ENCODE measurements at places on chromosomes 4 and X.
A peak's percentile ranks its signal among the peaks of the same experiment; 100 is the strongest.

DNA sequence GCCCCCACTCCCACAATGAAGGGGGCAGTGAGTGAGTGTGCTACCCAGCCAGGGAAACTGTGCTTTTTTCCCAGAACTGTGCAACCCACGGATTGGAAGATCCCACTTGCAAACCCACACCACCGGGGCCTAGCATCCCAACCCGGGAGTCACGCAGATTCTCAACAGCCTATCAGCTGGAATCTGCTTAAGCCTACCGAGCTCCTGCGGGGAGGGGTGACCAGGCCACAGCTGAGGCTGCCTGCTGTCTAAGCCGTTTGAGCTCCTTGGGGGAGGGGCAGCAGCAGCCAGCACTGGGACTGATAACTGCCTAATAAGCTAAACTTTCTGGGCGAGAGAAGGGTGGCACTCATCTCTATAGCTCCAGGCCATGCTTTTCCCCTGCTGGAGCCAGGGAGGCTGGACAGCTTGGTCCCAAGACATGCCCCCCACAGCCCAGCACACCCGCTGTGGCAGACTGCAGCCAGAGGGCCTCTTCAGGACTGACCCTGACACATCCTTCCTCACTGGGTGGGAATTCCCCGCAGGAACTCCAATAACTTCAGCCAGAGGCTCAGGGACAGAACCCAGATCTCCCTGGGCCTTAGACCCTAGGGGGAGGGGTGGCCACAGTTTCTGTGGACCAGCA lies 161.3 kb upstream of the MAGEB18 start:
- DNase-seq: no peak

GRCh38 chr4:174135936-174136406 lies 147.5 kb downstream of the FBXO8 start:
- DNase-seq: peak; percentile 77

DNA sequence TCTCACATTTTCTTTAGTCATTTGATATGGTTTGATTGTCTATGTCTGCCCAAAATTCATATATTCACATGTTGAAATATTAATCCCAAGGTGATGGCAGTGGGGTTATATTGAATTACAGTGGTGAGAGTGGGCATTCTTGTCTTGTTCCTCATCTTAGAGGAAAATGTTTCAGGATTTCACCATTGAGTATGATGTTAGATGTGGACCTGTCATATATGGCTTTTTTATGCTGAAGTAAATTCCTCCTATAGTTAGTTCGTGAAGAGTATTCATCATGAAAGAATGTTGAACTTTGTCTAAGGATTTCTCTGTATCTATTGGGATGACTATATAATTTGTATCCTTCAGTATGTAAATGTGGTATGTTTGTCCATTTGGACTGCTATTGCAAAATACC lies 512.3 kb upstream of the EPHA5 start:
- no peak for DNase-seq

DNA sequence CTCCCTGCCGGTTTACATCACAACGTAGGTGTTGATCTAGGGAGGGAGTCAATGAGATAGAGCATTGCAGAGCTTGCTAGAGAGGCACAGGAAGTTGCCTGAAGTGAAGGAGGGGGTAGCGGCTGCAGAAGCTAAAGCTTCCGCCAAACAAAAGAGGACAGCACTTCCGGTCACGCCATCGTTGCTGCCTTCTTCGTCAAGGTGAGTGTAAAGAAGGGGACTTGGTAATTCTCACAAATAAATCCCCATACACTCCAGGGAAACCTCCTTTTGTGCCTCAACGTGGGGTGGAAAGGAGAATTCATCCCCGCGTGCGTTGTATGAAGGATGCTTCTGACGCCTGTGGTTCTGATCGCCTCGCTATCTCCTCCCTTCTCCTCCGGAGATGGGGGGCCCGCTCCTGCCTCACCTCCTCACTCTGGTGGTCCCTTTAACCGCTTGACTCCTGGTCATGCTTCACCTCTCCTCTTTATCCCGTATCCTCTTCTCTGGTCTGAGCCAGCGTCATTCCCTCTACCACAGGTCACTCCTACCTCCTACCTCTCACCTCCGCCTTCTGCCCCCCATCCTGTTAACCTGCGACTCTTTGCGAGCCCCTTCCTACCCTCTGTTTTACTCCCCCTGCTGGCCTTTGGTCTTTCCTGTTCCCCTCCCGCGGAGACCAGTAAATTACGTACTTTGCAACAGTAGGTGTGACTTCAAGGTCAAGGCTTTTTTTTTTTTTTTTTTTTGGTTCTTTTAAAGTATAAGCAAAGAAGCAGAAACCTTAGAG lies 59.9 kb downstream of the GSPT2 start:
- DNase-seq: peak; percentile 56

DNA sequence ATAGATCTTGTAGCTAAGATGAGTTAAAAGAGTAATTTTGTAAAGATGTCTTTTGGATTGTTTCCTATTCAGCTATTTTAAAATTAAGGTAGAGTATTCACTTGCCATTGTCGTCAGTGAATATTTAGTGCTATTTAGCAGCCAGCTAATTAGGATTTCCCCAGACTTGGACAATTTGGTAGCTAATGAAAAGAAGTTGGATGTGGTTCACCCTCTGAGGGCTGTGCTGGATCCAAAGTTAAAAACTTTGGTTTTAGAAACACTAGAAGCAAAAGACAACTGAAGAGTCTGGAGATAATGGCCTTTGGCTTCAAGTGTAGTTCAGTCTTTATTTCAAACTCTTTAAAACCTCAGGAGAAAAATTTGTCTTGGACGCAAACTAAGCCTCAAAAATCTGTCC lies 41.3 kb downstream of the ATG4A start:
- DNase-seq: no peak

DNA sequence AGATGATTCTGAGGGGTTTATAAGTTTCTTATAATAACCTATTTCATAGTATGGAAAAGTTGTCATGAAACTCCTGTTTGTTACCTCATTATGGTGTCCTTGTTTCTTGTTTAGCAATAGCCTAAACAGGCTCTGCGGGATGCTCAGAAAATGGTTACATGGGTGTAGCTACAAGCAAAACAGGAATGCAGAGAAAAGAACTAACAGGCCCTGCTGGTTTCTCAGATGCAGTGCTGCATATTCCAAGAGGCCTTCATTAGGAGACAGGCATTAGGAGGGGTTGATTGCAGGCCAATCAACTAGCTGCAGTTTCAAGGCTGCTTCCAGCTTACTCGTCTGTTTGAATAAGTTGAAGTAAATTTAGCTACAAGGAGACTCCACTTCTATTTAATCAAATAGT lies 37.6 kb upstream of the HPGD start:
- DNase-seq: no peak

GRCh38 chr4:41214136-41214824 lies at the start of gene APBB2:
Gene APBB2, minus strand, starts transcription at chr4:41214542. Its CDS starts 181,288 bp downstream, at chr4:41033254.
- DNase-seq: peak; percentile 98

GRCh38 chrX:39886282-39886681 lies 211.5 kb downstream of the BCOR start:
- no peak for DNase-seq

DNA sequence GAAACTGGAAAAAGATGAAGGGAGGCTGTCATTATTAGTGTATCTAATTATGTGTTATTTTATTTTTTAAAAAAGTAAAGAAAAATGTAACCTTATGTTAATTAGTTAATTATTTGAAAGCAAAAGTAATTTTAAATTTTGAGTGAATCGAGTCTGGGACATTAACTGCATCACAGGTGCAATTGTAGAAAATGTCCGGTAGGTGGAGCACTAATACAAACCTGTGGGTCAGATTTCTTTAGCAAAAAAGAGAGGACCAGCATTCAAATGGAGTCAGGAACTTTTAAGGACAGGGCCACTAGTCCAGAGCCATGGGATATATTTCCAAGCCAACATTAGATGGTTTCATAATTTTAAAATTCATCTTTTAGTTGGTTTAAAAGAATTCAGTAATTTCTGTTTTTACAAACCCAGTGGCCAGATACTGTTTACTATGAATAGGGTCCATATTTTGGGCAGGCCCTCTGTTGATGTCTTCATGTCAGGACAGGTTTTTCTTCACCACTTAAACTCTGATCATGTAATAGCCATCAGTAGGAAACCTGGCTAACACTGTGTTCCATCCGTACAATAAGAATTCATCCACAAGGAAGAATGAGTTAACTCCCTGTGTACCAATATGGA lies 27.2 kb downstream of the BST1 start:
- peak; percentile 64 for DNase-seq

DNA sequence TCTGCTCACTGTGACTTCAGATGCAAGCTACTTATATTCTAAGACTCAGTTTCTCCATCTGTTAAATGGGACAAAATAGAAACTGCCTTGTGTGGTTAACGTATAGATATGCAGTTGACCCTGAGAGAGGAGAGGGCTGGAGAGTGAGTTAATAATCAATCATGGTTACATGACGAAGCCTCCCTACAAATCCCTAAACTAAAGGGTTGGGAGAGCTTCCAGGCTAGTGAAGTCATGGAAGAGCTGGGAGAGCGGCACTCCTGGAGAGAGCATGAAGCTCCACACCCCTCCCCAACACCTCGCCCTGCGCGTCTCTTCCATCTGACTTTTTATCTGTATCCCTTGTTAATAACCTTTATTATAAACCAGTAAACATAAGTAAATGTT lies 138.5 kb upstream of the FAM9B start:
- DNase-seq: no peak

- DNase-seq: peak; percentile 75
Observed at GRCh38 chr4:113444386-113444785, 317.2 kb downstream of the CAMK2D start.

DNA sequence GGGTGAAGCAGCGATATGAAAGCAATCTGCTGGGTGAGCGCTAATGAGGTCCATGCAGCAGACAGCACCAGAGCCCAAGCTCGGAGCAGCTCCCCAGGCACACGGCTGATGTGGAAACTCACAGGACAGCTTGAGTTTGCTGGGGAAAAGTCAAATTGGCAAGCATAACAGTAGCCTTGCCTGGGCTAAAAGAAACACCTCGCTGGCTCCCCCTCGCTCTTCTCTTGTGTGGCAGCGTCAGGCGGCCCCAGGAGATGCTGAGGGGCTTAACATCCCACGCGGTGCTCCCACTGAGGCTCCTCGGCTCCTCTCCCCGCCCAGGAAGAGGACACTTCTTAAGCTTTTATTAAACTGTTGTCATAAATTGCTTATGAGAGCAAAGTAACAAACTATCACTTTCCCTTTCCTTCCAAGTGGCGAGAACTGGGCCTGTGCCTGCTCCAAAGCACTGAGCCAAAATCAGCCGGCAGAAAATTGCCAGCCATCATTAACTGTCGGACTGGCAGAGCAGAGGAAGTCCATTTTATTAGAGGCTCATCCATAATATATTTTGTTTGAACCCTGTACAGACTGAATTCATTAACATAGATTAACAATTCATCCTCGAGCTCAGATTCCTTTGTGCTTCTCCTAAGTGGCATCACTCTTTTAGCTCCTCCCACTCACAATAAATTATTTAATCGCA lies 111.4 kb downstream of the TSPAN5 start:
- DNase-seq: peak; percentile 79

- no peak for DNase-seq
Observed at GRCh38 chr4:151223465-151223864, 53.5 kb upstream of the PRSS48 start.

DNA sequence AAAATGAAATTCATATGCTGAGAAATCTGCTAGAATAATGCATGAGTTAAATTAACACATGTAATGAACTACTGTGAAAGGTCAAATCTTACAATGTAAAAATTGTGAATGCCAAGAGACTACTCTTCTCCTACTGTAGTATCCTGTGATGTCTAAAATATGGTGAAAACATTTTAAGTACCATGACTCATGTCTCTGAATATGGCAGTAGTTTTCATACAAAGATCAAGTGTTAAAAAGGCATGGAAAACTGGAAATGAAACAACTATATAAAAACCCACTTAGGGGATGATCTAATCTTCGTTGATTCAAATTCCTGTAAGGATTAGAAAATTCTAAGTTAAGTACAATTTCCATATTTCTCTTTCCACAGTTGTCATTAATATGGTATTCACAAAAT lies 221.3 kb downstream of the PPP3CA start:
- DNase-seq: peak; percentile 32

- peak; percentile 47 for DNase-seq
Observed at GRCh38 chr4:142547974-142548373, 298.1 kb downstream of the INPP4B start.

DNA sequence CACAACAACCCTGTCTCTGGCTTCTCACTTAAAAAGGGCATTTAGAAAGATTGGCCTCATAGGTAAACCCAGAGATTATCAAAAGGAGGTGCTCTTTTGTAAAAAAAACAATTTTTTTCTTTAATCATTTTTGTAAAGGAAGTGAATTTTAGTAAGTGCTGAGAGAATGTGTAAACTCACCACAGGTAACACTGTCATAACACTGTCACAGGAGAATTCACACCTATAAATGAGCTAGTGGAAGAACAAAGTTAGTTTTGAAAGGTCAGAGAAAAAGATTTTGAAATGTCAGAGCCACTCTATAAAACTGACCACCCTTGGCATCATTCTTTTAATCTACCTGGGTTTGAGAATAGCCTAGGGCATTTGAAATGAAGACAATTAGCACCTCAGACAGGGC lies 3.3 kb upstream of the SH2D1A start:
- no peak for DNase-seq

- no peak for DNase-seq
Observed at GRCh38 chr4:83335701-83336100, 1.1 kb upstream of the HPSE start.

DNA sequence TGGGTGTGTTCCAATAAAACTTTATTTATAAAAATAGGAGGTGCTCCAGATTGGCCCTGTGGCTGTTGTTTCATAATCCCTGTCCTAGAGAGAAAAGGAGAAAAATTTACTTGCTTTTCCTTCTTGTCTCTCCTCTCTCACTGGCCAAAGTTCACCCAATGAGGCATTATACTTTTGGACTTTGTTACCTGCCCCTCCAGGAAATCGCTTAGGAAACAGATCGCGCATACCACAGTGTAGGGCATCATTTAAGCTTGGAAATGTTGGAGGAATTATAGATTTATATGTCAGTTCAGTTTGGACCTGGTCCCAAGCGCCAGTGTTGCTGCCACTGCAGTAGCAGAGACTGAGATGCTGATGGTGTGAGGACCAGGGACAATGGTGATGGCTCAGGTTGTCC lies 337.6 kb upstream of the NR3C2 start:
- DNase-seq: no peak

DNA sequence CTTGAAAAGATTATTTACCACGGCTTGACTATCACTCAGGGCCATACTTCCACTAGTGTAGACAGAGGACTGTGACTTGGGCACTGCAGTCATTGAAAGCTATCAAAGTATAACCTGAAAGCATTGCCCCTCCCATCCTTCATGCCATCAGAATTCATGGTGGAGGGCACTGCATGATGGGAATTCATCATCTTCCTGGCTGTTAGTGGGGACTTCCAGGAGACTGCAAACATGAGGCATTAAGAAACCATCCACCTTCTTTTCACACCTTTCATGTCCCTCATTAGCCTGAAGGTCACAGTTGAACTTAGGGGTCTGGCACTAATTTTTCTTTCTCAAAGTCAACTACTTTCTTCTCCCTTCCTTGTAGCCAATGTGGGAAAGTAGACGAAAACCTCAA lies 25.8 kb downstream of the VSIG4 start:
- no peak for DNase-seq

GRCh38 chrX:146243041-146243440 lies 425.4 kb downstream of the SLITRK2 start:
- DNase-seq: no peak

DNA sequence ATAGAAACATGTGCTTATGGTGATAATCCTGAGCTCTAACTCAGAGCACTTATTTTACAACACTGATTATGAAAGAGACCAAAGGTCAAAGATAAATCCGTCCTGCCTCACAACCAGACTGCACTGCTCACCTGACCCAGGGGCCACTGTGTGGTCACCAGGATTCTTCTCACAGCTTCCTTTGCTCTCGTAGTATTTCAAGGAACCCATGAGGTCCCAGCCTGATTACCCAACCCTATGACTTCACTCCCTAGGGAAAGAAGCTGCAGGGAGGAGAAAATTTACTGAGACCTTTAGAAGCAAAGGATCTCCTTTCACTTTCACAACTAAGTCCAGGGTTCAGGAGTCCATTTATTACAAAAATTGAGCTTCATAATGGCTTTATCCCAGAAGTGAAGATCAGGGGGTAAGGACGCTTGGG lies 9.6 kb downstream of the SLC25A5 start:
- peak; percentile 99 for DNase-seq
